ENCODE measurements at places on chromosomes 4 and X.

GRCh38 chrX:151723156-151723760, 7.4 kb downstream of the FATE1 start:
- no peak for DNase-seq

- DNase-seq: no peak
These were observed 68.7 kb upstream of the WWC2 start for GRCh38 chr4:183030309-183030708.

DNA sequence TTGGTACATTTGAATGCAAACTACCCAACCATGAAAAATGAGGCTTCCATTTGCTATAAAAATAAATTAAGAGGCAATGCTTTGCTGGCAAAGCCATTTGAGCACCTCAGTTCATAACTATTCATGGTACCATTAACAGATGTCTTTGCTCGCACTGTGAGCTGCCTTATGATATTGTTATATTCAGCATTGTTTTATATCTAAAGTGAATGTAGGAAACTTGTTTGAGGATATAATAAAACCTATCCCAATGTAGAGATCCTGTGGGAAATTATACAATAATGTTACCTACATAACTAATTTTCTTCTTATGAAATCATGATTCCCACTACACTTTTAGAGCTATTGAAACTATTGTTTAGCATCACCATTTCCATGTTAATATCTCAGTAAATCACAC, 125.2 kb upstream of the TRAM1L1 start:
- DNase-seq: no peak

DNA sequence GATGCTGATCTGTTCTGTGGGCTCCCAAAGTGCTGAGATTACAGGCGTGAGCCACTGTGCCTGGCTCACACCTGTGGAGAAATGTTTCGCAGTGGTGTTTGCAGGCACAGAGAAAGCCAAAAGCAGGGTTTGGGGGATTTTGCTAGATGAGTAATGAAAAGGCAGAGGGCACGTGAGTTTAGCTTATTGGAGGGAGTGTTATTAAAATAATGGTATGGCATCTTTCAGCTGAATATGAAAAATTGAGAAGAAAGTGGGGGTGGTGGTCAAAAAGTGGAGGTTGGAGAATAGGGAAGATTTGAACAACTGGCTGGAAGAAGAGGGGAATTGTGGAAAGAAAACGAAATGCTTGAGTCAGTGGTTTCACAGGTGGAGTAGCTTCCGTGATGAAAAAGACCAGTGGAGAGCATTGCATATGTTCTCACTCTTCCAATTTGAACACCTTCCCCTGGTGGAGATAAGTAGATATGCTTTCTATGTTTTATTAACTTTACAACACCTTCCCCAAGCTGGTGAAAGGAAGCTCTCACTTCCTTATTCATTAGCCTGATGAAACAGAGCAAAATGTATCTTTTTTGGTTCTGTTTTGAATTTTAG, 1.1 kb upstream of the CHST7 start:
- DNase-seq: no peak

DNA sequence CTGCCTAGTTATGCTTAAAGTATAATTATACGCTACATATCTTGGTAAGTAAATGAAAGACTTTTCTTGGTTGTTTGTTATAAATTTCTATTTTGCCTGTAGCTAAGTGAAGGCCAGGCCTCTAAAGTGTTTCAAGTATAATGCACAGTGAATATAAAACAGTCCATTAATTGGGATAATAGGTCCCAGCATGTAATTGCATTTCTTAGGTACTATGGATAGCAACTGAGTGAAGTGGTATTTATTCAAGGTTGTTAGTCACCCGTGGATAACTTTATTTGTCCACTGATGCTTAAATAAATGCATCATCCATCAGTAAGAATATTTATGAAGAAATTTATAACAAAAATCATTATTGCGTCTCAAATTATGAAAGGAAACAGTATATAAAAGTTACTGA, 59.1 kb downstream of the TEX13C start:
- no peak for DNase-seq

DNA sequence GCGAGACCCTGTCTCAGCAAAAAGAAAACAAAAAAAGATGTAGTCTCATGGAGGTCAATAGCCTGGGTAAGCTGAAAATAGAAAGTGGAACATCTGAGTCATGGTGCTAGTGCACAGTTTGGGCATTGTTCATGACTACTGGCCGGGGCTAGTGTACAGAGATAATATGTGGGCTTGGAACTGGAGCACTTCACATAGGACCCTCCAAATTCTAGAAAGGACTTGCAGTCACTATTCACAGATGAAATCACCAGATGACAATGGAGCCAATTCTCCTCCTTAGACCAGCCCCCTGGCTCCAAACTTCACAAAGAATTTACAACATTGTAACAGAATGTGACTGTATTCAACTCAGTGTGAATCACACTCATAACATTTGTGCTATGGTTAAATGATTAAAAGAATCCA, 367.8 kb upstream of the SLC7A11 start:
- DNase-seq: no peak

DNA sequence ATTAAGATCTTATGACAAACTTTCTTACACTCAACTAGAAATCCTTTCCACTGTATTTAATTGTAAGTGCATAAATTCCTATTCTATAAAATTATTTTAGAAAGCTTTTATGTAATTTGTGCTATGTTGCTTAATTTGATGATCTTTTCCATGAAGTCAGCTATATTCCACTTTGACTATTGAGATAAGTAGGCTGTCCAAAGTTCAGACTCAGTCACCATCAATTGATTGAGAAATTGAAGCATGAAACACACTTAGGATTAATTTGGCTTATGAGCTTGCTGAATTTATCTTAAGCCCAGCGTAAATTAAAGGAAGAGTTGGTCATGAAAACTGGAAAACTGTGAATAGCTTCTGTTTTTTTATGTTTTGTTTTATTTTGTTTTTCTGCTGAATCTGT, 18.7 kb upstream of the UGT2B10 start:
- DNase-seq: no peak

DNA sequence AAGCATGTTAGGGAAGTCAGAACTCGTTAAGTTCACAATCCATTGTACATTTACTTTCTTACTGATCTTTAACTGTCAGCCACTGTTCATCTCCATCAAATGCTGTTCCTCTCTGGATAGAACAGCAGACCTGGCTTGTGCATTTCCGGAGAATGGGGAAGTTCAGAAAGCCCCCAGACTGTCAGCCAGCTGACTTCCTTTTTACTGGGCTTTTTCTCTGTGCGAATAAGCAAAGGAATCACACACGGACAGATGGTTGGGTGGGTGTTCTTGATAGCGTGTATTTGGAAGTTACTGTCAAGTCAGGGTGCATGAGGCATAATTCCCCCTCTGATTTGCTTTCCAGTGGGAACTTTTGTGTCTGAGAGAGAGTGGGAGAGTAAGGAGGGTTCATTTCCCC, 56.8 kb downstream of the TSPAN7 start:
- no peak for DNase-seq

GRCh38 chr4:53233114-53233795, 132.6 kb downstream of the SCFD2 start:
- no peak for DNase-seq

- no peak for DNase-seq
These were observed 53.5 kb downstream of the TMEM164 start for GRCh38 chrX:110056419-110056818.

GRCh38 chr4:3710451-3711182, 55.6 kb upstream of the ADRA2C start:
- DNase-seq: no peak

DNA sequence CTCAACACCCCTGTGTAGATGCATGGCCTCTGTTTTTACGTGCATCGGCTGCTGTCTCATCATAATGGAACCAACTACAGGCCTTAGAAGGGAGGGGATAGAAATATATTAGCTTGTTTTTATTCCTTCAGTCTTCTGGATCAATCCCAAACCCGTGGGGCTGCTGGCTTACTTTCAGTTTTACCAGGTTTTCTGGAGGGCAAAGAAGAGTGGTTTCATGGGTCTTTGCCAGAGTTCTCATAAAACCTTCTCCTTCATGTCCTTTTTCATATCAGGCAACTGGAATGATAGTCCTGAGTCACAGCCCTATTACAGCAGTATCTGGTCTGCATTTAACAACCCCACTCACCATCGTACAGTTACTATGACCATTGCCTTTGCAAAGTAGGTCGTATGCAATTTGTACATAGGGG, 34.6 kb downstream of the PPP2R2C start:
- no peak for DNase-seq

DNA sequence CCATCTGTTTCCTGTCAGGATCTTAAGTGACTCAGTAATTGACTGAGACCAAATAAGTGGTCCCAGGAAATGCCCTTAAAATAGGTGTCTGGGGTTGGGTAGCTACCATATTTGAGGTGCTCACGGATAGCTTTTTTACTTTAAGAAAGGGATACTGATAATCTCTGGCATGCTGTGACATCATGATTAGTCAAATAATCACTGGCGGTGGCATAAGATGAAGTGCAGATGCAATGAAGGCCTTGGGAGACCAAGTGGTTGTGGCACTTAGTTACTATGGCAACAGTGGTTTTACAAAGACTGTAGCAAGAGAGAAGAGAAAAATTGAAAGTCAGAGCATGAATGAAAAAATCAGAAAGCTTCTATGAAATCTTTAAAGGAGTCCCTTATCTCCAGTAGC, 114.5 kb upstream of the SLIT2 start:
- no peak for DNase-seq

GRCh38 chrX:53481816-53482465, 47.8 kb upstream of the HSD17B10 start:
- DNase-seq: no peak

DNA sequence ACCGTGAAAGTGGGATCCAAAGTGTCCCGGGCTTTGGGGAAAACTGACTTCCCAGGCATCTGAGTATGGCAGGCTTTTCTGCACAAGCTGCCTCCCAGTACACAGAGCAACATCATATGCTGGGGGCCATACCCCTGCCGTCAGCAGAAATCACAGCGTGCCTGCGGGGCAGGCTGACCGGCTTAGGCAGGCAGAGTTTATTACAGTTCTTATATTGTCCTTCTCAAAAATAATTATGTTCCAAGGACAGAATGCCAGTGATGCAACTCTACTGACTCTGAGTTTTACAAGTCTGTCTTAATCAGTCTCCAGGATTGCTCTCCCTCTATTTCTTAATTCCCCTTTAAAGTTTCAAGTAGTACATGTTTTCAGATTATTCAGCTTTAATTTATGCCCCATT, 37.0 kb downstream of the IL21 start:
- no peak for DNase-seq

- no peak for DNase-seq
These were observed 94.6 kb downstream of the TAB3 start for GRCh38 chrX:30794497-30794896.

DNA sequence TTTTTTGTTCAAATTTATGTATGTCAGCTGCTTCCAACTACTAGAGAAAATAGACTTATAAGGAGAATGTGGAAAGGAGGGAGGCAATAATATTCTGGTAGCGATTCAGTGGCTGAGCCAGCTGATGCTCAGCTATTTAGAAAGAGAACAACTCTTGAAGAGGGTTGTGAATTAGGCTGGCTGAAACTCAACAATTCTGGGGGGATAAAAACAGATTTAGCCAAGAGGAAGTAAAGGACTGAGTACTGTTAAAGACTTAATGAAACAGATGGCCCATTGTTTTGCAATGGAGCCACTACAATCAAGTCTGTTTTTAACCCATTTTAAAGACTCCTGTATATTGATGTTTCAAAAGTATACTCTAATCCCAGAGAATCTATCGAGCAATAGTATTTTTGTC, 1058.9 kb downstream of the C4orf33 start:
- DNase-seq: no peak

DNA sequence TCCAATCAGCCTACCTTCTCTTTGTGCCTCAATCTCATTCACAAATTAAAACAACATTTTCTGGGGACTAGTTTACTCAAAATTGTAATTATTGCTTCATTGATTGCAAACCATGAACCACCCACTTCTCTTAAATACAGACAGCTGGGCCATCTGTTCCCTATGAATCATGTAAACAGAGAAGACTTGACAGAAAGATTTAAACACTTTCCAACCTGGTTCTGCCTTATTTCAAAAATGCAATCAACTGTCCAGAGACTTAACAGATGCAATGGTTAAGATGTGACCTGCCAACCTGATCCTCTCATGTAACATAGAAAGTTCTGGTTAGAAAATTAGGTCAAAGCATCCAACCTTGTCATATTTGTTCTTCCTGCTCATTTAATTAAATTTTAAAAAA, 20.8 kb upstream of the SERTM2 start:
- no peak for DNase-seq

DNA sequence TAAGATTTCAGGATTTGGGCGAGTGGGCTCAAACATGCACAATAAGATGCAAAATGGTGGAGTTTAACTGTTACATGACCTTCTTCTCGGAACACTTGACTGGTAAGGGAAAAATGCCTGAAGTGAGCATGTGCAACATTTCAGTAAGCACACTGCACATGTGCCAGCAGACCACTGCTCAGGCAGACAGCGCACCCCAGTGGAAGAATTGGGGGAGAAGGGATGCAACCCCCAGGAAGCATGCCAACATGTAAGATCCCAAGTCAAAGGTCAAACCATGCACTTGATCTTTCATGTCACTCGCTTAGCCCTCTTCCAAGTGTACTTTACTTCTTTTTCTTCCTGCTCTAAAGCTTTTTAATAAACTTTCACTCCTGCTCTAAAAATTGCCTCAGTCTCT, 256.3 kb downstream of the CENPC start:
- no peak for DNase-seq

DNA sequence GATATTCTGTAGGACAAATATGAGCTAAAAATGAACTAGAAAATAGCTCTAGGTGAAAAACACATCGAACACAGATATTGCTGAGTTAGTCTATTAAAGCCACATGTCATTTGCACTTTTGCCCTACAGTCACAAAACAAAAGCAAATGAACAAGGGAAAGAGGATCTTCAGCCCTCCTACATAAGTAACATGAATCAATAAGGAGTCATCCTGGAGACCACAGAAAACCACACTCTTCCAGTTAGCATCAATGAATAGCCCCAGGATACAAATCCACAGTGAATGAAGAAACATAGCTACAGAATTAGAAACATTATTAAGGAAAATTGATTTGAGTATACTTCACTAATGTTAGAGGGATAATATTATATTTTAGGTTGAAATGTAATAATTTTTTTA, 311.4 kb downstream of the MAPK10 start:
- no peak for DNase-seq

- no peak for DNase-seq
These were observed 953 bp downstream of the EPGN start for GRCh38 chr4:74309223-74309622.

GRCh38 chr4:27140486-27140885, 279.8 kb downstream of the STIM2 start:
- DNase-seq: no peak

GRCh38 chr4:37978248-37978924, 18.2 kb downstream of the PTTG2 start:
- DNase-seq: no peak

DNA sequence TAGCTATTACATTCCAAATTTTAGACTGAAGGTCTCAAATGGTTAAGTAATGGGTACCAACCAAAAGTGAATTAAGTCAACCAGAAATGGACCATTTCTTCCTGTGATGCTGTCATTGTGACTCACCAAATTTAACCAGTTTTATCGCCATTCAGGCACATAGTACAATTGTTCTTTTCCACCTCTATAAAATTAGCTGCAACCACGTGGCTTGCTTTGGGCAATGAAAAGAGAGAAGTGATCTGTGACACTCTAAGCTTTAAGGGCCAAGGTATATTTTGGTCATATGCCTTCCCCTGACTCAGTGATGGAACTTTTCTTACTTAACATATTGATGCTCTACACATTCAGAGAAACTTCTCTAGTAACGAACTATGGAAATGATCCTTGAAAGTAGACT, 20.3 kb upstream of the PHF8 start:
- no peak for DNase-seq
